ENCODE measurements at places on chromosomes 5 and 9. TPM values are rescaled to one million over a fixed set of nuclear protein-coding genes. Genes with fewer than 3 reads are reported as not detected.
A peak's percentile ranks its signal among the peaks of the same experiment; 100 is the strongest.

MEIKIN gene
- total RNA-seq = not detected

DNA sequence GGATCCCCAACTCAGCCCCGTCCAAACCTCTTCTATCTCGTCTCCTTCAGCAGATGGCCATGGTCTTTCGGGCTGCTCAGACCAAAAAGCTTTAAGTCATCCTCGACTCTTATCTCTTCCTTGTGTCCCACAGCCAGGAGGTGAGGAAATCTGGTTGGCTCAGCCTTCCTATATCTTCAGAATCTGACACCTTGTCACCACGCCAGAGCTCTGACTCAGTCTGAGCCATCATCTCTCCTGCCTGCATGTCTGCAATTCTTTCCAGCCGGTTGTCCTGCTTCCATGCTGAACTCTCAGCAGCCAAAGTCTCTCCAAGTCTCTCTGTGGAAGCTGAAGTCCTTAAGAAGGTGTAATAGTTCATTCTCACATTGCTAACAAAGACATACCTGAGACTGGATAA lies 419.3 kb upstream of the ADAMTS16 start:
- peak; percentile 13 for DNase-seq

RNF183 gene
- not detected for total RNA-seq

- DNase-seq = no peak
Observed at GRCh38 chr5:65009207-65009606, 240.5 kb downstream of the CWC27 start.

DNA sequence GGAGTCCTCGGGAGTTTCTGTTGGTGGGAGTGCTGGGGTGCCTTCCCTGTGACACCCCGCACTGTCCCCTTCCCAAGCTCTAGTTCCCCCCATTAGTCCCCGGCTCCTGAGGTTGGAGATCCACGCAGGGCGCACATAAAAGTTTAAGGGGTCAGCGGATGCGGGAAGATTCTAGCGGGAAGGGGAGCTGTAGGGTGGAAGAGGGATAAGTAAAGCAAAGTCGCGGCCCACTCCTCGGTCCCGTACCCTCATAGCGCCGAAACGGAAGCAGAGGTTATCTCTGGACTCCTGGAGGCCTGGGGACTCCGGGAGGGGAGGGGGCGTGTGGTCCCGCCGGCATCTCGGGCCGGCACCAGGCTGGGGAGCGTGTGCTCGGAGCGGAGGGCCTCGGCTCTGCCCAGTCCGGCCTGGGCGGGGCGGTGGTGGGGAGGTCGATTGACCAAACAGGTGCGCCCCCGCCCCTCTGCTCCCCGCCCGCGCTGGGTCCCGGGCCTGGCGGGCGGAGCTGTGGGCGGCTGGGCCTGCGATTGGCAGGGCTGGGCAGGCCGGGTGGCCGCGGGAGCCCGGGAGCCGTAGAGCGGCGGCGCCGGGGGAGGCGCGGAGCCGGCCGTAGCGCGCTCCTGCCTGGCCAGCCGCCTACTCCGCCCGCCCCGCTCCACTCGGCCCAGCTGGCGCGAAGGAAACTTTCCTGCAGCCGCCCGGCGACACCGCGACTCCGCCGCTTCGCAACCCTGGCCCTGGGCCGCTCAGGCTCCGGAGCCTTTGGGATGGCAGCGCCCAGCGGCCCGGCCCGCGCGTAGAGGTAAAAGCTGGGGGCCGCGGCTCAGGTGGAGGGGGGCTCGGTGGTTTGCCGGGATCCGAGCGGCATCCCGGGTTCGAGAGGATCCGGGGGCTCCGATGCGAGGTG lies 52.2 kb upstream of the DAB2IP start:
- DNase-seq = peak; percentile 63

GRCh38 chr9:94806307-94806893 lies 79.9 kb downstream of the AOPEP start:
- peak; percentile 61 for DNase-seq

IFNA17 gene
- total RNA-seq = not detected

LRRC19 gene
- total RNA-seq = not detected

DNA sequence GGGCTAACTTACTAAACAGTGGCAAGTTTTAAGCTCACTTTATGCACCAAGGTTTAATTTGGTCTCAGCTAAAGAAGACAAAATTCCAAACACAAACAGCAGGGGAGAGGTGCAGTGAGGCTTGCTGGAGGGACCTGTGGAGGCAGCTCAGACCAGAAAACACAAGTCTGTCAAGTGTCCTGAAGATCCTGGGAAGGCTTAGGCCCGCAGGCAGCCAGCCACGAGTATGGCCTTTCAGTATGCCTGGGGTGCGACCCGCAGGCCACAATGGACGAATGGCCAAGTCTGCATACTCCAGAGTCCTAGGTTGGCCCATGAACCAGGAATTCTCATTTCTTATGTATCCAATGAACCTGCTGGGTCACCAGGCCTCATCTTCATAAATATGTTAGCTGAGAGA lies 9.3 kb downstream of the CCNI2 start:
- DNase-seq = no peak

DNA sequence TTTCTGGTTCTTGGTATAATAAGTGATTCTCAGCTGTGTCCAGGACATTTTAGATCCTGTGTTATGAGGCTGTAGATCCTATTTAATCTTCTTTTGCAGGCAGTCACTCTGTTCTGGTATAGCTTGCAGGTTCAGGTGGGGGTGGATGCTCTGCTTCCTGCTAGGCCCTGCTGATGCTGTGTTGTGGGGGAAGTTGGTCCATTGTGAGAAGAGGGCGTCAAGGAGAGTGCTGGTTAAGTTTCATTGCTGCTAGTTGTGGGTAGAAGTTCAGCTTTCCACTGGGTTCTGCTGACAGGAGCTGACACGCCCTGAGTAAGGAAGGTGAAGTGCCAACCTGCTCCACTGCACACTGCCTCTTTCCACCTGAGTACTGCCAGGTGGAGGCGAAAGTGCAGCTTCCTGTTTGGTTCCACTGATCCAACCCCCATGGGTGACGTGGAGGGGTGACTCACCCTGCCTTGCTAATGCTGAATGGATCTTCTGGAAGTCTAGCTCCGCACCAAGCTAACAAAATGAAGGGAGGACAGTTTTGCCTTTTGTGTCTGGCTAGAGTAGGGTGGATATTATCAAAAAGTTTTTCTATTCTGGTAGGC lies 16.3 kb downstream of the NMRK1 start:
- no peak for DNase-seq

GRCh38 chr9:90616806-90617205 lies 25.8 kb downstream of the DIRAS2 start:
- no peak for DNase-seq

DNA sequence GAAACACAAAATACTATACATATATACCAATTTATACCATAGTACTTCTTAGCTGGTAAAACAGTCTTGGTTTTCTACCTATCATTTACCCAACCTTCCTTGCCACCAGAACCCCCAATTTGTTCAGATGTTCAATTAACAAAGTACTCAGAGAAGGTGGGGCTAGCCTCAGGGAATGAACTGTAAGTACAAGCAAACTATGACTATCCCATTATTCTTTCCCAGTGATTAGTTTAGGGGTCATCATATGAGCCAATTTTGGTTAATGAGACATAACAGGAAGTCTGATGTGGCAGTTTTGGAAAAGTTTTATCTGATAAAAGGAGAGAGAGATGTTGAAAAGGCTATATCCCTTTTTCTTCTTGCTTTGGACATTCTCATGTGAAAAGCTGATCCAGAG lies 125.8 kb downstream of the DTWD2 start:
- peak; percentile 50 for DNase-seq

LECT2 gene
- not detected for total RNA-seq

GRCh38 chr5:151770383-151771258 lies 1.1 kb upstream of the G3BP1 start:
- peak; percentile 88 for DNase-seq

DMRT2 gene
- not detected for total RNA-seq

- DNase-seq = peak; percentile 87
Observed at GRCh38 chr9:95157481-95158151, 159.9 kb downstream of the FANCC start.

DNA sequence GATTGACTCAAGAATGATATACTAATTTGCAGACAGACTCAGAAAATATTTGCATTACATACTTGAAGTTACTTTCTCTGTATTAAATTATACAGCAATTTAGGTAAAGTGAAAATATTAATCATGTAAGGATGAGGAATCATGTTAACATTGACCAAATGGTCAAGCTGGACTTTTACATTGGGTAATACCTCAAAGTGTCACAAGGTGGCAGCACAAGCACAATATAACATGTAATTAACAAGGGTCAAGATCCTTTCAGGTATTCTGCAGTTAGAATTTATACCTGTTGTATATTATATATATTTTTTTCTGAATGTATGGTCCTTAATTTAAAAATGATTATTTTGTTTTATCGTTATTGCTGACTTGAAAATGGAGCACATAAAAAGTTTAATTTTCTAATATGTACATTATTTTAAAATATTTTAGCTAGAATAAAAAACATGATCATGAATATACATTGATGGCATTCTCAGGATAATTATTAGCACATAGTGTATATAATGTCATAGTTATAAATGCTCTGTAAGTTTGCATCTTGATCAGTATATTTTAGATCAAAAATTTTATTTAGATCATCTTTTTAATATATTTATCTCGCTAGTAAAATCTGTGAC lies 8.6 kb downstream of the HAPLN1 start:
- peak; percentile 45 for DNase-seq

DNA sequence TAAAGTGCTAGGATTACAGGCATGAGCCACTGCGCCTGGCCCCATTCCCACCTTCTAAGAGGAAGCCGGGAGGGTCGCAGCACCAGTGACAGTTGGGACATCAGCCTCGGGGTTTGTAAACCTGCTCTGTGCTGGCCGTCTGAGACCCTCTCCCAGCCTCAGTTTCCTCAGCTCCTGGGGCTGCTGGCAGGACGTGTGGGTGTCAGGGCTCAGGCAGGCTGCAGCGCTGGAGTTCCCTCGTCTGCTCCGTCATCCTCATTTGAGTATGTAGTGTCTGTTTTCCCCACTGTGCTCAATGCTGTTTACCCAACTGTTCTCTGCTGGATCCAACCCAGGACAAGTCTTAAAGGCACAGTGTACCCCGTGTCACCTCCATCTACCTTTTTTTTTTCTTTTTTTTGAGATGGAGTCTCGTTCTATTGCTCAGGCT lies 2.0 kb upstream of the NINJ1 start:
- peak; percentile 71 for DNase-seq

- no peak for DNase-seq
Observed at GRCh38 chr5:138648841-138649240, 73.6 kb upstream of the HSPA9 start.

GTF3C4 gene
- total RNA-seq = 13.0 TPM

LSM11 gene
- 2.1 TPM for total RNA-seq

PCDHGA12 gene
- total RNA-seq = 10.9 TPM

- DNase-seq = no peak
Observed at GRCh38 chr5:65446682-65447081, 35.0 kb downstream of the ADAMTS6 start.

DNA sequence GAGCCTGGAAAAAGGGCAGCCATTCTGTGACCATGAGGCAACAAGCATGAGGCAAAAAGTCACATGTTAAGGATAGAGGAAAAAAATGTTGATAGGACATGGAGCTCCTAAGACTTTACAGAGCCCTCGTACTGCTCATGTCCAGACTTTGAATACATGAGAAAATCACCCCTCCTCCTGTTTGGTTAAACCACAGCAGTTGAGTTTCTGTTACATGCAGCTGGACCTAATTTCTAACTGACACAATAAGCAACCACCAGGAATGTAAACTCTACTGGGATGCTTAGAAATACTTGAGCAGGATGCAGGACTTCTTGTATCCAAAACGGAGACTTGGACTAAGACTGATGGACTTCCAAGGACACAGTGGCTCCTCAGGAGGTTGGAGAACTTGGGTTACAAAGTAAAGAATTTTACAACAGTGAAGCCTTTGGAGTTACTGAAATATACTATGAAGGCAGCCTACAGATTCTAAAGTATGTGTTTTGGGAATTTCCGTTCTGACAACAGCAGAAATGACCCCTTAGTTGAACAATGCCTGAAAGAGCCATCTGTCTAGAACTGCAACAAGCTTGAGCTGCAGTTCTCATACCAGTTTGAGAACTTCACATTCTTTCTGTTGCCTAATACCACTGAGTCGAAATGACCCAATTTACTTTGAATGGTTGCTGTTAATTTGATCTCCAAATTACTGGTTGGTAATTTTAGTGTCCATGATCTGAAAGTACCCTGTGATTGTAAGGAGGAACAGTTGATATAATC lies 268.9 kb downstream of the PIK3R1 start:
- DNase-seq = peak; percentile 80

GRCh38 chr5:38736089-38736488 lies 109.7 kb upstream of the OSMR start:
- DNase-seq = no peak

TMEM232 gene
- 1.3 TPM for total RNA-seq

DNA sequence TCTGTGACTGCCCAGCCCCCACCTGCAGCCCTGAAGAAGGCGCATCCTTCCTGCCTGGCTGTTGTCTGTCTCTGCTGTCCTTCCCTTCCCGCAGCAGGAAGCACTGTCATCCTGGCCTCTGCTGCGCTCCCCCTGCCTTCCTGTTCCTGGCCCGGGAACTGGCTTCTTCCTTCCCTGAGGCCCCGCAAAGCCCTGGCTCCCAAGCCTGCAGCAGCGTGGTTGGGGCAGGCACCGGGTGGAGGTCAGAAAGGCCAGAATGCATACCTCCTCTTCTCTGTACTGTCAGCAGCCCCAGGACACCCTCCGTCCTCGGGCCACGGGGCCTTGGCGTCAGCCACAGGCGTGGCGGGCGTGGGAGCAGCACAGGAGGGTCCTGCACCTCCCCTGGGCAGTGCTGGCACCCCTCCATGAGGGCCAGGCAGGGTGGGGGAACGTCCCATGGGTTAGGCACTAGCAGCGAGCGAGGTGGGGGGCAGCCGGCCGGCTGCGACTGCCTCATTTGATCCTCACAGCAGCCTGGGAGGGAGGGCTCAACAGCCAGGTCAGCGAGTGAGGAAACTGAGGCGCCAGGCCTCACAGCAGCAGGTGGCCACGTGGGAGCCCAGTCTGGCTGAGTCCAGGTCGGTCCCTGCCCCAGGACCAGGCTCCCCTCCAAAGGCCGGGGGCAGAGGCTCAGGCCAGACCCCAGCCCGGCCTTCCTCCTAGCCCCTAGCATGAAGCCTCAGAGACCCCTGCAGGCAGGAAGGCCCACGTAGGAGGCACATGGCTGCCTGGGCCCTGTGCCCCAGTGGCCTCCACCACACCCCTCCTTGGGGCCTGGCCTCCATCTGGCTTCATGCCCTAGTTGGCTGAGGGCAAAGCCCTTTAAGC lies 9.4 kb downstream of the FLT4 start:
- no peak for DNase-seq
